ENCODE measurements at places on chromosomes 6 and 20.

DNA sequence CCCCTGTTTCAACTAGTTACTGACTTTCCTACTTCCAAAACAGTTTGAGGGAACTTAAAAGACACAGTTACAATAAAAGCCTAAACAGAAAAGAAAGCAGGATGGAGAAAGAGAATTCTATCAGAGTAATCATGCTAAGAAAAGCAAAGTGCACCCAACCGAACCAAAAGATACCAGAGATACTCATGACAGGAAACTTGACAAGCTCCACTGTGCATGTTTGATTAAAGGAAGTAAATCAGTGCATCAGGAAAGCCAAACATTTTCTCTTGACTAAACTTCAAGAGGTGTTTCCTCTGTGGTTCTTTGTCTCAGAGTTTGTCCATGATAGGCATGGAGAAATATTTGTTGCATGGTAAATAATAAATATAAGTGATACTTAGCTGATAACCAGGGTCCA, 138.9 kb downstream of the PACRG start:
- no peak for DNase-seq

DNA sequence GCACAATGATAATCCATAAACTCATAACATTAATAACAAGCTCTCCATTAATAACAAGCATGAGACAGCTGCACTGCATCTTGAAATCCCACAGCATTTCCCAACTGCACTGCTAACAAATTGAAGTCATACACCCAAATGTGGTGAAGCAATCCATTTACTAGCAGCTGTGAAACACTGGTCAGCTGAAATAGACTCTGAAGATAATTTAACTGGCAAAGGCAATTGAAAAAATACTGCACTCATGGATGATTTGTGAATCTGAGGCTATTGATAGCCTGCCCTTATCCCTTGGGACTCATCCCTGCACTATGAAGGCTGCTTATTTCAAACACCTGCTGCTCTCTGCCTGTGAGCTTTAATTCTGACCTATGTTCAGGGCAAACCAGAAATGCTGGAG, 49.1 kb upstream of the PLCB1 start:
- DNase-seq: no peak

DNA sequence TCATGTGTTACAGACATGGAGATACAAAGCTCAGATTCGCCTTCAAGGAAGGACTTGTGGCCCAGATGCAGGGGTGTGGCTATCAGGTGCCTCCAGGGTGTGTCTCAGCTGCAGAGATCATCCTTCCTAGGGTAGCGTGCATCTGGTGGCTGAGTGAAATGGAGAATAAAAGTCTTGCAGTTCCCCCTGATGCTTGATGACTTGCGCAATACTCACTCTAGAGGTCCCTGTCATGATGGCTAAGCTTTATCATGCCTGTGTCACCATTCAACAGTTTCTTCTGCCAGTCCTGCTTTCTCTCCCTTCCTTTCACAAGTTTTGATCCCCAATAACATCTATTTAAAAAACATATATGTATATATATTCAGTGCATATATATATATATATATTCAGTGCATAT, 228.1 kb downstream of the PAX1 start:
- DNase-seq: no peak

- DNase-seq: no peak
These were observed 59.8 kb downstream of the LAMP5 start for GRCh38 chr20:9574181-9574580.

GRCh38 chr6:30331981-30332380, 5.3 kb downstream of the TRIM39 start:
- no peak for DNase-seq

- DNase-seq: no peak
These were observed 85.5 kb downstream of the CFAP61 start for GRCh38 chr20:20137851-20138250.

GRCh38 chr20:63284083-63284440, 8.9 kb upstream of the COL20A1 start:
- no peak for DNase-seq

Data from cortex of kidney (tissue), 1 donor.